ENCODE measurements at places on chromosomes 13 and 19.

GRCh38 chr13:50643060-50643459, 200.4 kb downstream of the DLEU7 start:
- no peak for DNase-seq

DNA sequence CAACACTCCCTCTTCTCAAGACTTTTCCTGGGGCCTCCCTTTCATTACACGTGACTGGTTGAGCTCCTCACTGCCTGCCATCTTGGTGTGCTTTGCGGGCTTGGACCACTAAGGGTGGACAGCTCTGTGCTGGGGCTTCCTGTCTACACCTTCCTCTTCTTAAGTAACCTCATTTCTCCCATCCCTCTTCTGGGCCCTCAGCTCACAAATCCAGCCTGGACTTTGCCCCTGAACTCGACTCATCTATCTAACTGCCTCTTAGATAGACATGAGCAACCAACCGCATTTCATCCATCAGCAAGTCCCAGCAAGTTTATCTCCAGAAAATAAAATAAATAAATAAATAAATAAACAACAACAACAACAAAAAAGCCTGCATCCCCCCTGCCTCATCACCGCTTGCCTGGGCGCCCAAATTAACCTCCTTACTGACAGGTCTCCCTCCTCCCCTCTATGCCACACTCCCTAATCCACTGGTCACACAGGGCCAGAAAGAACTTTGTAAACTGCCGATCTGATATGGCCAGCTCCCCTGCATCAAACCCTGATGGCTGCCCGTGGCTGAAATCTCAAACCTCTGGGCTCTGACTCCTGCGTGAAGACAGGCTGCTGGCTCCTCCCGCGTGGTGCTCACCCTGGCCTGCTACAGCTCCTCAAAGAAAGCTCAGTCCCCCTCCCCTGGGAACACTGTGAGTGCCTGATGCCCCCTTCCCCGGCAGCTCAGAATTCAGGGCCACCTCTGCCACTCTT, 7.8 kb downstream of the ISOC2 start:
- no peak for DNase-seq

DNA sequence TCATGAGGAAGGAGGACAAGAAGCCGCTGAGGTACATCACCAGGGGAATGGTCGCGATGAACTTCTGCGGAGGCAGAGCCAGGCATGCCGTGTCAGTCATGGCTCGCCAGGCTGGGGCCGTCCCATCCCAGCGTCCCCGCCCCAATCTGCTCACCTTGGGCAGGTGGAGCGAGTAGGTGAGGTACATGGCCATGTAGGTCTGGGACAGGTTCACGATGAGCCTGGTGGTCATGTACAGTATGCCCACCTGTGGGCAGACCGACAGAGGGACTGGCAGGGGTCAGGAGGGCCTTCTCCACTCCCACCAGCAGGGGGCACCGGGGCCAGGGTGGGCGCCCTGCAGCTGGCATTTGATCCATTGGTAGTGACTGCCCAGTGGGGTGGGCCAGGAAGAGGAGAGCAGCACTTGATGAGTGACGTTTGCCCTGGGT, 8.3 kb downstream of the TEKTIP1 start:
- peak; percentile 17 for DNase-seq

GRCh38 chr13:34462843-34463242, 479.2 kb upstream of the NBEA start:
- peak; percentile 64 for DNase-seq

GRCh38 chr13:74169676-74170075, 35.5 kb upstream of the KLF12 start:
- no peak for DNase-seq

DNA sequence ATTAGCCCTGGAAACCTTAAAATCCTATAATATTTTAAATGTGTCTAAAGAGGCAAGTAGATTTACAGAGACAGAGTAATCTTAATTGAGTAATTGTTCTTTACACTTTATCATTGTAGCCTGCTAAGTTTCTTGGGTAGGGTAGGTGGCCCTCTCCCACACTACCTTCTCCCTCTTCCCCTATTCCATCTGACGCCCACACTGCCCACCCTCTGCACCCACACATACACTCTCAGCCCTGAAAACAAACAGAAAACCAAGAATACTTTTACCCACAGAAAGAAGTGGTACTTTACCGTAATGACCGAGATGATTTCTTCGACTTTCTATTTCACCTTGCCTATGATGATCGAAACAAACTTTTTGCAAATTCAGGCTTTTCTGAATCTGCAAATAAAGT, 320.4 kb upstream of the OBI1 start:
- no peak for DNase-seq

GRCh38 chr19:18670312-18670711, 13.2 kb upstream of the CRTC1 start:
- DNase-seq, result no peak

DNA sequence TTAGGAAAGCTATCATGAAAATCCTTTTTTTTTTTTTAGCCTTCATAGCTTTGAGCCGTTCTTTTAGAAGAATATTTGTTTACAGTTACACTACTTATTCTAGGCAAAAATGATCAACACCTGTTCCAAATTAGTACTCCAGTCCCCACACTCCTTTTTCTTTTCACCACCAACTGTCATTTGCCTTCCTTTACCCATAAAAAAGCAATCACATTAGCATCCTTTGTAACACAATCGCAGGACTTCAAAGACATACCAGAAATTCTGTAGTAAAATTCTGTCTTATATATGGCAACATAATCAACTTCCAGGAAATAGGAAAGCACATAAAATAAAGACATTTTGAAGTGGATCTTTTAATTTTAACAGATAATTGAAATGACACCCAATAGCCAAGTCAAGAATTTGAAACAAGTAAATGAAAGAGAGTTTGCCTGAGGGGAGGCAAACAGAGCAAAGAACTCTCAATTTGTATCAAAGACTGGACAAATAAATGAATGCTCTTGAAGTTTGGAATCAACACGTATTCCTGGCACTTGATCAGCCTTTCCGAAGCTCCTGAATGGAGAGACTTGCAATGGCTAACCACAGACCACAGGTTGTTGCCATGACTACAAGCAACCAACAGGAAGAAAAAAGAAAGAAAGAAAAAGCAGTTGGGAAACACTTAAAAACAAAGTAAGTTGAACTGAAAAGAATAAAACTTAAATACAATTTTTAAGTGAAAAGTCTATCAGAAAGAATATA, 206.8 kb downstream of the PCDH9 start:
- DNase-seq, result peak; percentile 49

- no peak for DNase-seq
These were observed 7.6 kb upstream of the RSPH6A start for GRCh38 chr19:45822716-45823115.

- peak; percentile 28 for DNase-seq
These were observed at the start of gene GMIP for GRCh38 chr19:19643158-19644053. Gene GMIP, minus strand, starts transcription at chr19:19643657. Its CDS starts 128 bp downstream, at chr19:19643529.

DNA sequence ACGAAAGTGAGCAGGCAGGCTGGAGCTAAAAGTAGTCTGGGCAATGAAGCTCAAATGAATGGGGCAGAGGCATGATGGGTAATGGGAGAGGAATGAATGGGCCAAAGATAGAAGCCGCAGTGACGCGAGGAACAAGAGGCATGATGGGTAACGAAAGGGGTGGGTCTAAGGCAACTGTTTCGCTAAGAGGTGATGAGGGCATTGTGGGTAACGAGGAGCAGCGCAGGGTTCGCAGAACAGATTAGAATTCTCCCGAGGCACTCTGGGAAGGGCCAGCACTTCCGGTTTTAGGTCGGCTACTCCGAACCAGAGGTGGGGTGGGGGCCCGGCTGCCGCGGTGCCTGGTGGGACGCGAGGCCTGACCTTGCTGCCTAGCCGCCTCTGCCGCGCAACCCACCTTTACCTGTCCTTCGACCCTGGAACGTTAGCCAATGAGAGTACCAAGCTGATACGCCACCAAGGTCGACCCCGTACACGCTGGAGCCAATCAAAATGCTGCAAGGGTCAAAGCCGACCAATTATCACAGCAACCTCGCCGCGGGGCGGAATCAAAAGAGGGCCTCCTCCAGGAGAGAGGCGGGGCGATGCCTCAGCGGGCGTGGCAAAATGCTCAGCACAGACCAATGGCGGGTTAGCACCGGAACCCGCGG, 563 bp upstream of the TOMM40 start:
- DNase-seq, result peak; percentile 100
